H1 (cell line): ENCODE measurements at places on chromosomes 6 and 20.

DNA sequence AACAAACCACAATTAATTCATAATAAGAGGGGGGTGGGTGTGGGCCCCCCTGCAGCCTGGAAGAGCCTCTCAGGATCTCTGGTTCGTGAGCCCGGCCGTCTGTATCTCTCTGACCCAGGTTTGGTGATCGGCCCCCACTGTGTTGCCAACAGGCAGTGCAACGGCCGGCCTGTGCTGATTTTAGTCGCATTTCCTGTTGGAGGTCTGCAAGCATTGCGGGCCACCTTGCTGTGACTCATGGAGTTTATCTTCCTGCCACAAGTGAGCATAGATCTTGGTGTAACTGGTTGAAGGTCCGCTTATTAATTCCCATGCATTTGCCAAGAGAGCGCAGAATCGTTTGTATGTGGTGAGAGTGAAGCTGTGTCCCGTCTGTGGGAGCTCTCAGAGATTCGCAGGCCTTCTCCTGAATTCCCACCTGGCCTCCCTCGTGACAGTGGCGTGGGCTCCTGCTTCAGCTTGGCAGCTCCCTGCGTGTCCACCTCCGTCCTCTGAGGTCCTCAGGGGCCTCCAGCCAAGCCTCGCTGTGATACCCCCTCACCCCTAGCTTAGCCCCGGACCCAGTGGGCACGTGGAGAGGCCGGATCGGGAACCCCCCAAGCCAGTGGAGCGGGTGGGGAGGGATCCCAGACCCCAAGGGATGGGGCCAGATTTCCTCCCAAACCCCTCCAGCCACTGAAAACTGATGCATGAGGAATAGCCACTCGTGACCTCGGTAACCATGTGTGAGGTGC, 269.8 kb downstream of the CDH4 start:
- DNase-seq = no peak

GRCh38 chr20:62307226-62308101, 4.7 kb downstream of the ADRM1 start:
- DNase-seq = no peak

- no peak for DNase-seq
Measured at GRCh38 chr6:16230953-16231352, 7.4 kb upstream of the GMPR start.

DNA sequence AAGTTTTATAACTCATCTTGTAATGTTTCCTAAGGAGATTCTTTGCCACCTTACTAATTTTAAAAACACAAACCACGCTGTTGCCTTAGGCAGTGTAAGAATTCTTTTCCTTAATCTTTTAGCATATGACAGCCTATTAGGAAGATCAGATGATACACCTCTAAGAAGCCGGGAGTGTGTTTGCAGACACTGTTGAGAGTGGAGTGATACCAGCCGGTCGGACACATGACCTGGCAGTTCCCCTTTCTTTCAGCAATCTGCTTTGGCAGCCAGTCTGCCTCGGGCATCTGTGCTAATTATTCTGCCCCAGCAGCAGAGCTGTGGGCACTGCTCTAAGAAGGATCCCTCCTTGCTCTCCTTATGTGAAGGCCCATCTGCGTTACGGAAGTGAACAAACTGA, 50.9 kb downstream of the PLCB4 start:
- no peak for DNase-seq

DNA sequence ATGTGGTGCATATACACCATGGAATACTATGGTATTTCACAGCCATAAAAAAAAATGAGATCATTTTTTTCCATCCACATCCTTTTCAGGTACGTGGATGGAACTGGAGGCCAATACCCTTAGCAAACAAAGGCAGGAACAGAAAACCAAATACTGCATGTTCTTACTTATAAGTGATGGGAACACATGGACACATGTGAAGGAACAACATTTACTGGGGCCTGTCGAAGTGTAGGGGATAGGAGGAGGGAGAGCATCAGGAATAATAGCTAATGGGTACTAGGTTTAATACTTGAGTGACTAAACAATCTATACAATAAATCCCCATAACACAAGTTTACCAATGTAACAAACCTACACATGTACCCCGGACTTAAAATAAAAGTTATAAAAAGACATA, 30.5 kb downstream of the CCN2 start:
- no peak for DNase-seq
